IMR-90 (cell line): ENCODE measurements at places on chromosomes 2 and 18. TPM values are rescaled to one million over a fixed set of nuclear protein-coding genes. Genes with fewer than 3 reads are reported as not detected.

DNA sequence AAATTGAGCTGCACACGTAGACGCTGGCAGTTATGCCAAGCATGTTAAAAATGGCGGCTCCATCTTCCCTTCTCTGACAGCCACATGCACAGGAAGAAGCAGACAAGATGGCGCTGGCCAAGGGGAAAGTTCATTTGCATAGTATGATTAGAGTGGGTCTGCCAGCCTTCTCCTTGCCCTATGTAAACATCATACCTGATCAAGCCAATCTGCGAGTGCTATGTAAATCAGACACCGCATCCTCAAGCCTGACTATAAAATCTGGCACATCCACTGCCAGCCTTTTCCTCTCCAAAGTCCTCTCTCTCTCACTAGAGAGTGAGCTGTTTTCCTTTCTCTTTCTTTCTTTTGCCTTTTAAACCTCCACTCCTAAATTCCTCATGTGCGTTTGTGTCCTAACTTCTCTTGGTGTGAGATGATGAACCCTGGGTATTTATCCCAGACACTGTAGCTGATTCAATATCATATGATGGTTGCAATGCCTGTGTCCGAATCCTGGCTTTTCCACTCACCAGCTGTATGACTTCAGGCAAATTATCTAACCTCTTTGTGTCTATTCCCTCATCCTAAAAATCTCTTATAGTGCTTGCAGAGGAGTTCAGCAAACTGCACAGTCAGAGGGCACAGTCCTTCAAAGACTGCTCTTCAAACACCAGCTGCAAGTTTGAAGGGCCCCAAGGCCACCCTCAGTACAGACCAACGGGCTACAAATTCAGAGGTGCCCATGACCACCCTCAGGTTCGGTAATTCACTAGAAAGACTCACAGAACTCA, 39.3 kb upstream of the ITSN2 start:
- no peak for DNase-seq

GRCh38 chr2:9207641-9208311, 1.2 kb downstream of the ASAP2 start:
- DNase-seq: no peak

DNA sequence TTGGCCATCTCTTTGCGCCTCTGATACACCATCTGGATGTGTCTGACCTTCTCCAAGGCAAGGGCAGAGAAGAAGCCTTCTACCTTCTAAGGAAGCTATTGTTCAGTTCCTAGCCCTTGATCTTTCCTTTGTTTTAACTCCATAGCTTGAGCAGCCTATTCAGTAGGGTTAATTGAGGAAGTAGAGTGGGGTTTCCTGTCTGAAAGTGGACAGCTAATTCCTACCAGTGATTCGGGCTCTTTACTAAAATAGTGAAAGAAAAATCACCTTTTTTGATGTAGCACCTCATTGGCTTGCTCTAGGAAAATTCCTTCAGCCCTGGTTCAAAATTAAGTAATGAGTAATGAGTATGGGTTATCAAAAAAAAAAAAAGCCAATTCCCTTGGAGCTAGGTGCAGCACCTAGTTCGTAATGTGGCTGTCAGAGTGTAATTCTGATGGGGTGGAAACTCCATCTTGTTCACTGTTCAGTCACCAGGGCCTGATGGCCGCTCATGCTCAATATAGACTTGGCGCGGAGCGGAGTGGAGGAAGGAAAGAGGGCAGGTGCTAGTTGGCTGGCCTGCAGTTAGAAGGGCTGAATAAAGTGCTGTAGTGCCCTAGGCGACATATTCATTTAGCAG, 2.9 kb upstream of the MGAT5 start:
- DNase-seq: no peak

Gene EML6
- 0.18 and 0.28 TPM in 2 replicates for total RNA-seq

DNA sequence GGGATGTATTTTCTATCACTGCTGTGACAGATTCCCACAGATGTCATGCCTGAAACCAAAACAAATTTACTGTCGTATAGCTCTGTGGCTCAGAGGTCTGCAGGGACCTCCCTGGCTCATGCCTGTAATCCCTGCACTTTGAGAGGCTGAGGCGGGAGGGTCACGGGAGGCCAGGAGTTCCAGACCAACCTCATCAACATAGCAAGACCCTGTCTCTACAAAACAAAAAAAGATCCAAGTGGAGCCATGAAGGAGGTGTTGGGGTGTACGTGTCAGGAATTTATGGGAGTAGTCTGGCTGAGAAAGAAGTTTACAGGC, 51.0 kb upstream of the FAHD2A start:
- DNase-seq: no peak

Gene SMIM21
- total RNA-seq: not detected in 2 replicates
